Forelimb muscle (tissue), 1 donor: ENCODE measurements at places on chromosomes 12 and 14. TPM values are rescaled to one million over a fixed set of nuclear protein-coding genes. Genes with fewer than 3 reads are reported as not detected.

NELL2 gene
- polyA plus RNA-seq, result 0.35 TPM

DNA sequence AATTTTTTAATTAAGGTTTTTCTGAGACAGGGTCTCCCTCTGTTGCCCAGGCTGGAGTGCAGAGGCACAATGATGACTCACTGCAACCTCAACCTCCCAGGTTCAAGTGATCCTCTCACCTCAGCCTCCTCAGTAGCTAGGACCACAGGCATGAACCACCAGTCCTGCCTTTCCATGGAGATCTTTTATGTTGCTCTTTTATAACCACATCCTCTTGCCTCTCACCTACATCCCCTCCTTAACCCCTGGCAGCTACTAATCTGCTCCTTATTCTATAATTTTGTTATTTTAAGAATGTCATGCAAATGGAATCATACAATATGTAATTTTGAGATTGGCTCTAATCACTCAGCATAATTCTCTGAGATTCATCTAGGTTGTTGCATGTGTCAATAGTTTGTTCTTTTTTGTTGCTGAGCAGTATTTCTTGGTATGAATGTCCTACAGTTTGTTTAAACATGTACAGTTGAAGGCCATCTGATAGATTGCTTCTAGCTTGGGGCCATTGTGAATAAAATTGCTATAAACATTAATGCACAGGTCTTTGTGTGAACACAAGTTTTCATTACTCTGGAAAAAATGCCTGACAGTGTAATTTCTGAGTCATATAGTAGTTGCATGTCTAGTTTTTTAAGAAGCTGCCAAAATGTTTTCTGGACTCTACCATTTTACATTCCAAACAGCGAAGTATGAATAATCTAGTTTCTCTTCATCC lies 249.2 kb upstream of the AMIGO2 start:
- DNase-seq, result no peak

GRCh38 chr12:752695-753610 lies 574 bp downstream of the WNK1 start:
- no peak for DNase-seq

DNA sequence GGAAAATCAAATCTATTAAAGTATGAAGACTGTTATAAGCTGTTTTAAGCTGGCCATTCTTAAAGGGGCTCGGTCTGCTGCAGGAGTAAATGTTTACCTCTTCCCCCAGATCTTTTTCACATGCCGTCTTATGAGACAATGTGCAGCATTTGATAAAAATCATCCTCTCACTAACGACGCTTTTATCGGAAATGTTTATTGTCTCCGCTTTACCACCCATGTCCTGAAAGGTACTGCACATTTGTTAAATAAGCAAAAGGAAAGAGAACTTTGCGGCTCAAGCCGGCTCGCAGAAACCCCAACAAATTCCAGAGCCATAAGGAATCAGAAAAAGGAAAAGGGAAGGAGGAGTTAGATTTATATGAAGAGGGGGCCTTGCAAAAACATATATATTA lies 137.8 kb downstream of the HMGA2 start:
- DNase-seq, result no peak

- DNase-seq, result no peak
Measured at GRCh38 chr12:118164798-118165486, 29.0 kb downstream of the PEBP1 start.

XPOT gene
- polyA plus RNA-seq, result 34.4 TPM

DNA sequence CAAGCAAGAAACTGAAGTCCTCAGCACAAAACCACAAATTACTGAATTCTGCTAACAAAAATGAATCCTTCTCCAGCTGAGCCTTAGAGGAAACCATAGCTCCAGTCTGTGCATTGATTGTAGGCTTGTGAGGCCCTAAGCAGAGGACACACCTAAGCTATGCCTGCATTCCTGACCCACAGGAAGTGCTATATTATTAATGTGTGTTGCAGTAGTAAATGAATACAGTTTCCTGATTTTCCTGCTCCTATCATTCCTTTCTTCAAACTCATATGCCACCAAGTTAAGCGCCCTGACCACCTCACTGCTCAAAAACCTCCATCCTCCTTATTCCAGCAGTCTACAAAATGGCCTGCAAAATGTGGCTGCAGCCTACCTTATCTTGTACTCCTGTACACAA lies 151.9 kb upstream of the ABCD2 start:
- DNase-seq, result no peak

GRCh38 chr14:102581193-102581592 lies 11.3 kb upstream of the RCOR1 start:
- DNase-seq, result no peak

GRCh38 chr14:59186306-59186705 lies 2.2 kb upstream of the DAAM1 start:
- DNase-seq, result no peak

DNA sequence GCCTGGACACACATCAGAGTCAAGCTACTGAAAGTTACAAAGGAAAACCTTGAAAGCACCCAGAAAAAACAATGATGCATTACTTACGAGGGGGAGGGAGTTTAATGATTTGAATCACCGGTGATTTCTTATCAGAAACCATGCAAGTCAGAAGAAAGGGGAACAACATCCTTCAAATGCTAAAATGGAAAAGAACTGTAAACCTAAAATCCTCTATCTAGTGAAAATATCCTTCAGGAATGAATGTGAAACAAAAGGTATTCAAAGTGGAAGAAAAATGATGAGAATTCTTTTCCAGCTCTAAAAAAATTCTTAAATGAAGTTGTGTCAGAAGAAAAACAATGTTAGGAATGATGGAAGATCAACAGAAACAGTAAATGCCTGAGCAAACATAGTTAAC lies 16.8 kb downstream of the SCAF11 start:
- no peak for DNase-seq

NRIP2 gene
- polyA plus RNA-seq, result 6.2 TPM

SLC6A13 gene
- polyA plus RNA-seq, result 3.1 TPM

DNA sequence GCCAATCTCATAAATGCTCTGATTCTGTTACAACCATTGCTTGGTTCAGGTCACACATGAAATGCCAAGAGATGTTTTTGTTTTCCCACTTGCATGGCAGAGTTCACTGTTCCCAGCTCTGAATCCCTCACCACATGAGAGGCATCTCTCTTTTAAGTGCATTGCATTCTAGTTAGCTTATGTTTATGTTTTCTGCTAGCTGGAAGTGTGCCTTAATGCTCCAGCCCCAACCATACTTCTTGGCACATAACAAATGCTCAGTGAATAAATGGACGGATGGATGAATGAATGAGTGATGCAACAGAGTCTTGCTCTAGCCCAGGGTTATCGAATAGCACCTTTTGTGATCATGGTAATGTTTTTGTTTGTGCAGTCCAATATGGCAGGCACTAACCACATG lies 197.3 kb downstream of the PPM1H start:
- DNase-seq, result no peak

CLEC4C gene
- 0.23 TPM for polyA plus RNA-seq

EVL gene
- 59.9 TPM for polyA plus RNA-seq
